ENCODE measurements at places on chromosomes 2 and 18.

- no peak for DNase-seq
Observed at GRCh38 chr18:44437603-44438002, 243.1 kb upstream of the SETBP1 start.

DNA sequence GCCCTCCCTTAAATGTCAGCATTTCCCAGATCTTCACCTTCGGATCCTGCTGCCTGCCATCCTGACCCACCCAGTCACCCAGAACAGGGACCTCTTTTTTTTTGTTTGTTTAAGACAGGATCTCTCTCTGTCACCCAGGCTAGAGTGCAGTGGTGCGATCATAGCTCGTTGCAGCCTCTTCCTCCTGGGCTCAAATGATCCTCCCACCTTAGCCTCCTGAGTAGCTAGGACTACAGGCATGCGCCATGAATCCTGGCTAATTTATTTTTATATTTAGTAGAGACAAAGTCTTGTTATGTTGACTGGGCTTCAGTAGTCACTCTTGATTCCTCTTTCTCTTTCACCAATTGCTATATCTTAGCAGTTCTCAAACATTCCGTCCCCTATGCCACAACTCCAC is 39.0 kb downstream of the INSIG2 start:
- DNase-seq = no peak

DNA sequence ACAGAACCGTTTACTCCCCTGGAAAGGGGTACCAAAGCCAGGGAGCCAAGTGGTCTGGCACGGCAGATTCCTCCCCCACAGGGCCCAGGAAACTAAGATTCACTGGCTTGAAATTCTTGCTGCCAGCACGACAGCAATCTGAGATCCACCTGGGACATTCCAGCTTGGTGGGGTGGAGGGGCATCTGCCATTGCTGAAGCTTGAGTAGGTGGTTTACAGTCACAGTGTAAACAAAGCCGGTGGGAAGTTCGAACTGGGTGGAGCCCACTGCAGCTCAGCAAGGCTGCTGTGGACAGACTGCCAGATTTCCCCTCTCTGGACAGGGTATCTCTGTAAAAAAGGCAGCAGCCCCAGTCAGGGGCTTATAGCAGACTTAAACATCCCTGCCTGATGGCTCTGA is 901.7 kb upstream of the LRRTM1 start:
- DNase-seq = no peak

DNA sequence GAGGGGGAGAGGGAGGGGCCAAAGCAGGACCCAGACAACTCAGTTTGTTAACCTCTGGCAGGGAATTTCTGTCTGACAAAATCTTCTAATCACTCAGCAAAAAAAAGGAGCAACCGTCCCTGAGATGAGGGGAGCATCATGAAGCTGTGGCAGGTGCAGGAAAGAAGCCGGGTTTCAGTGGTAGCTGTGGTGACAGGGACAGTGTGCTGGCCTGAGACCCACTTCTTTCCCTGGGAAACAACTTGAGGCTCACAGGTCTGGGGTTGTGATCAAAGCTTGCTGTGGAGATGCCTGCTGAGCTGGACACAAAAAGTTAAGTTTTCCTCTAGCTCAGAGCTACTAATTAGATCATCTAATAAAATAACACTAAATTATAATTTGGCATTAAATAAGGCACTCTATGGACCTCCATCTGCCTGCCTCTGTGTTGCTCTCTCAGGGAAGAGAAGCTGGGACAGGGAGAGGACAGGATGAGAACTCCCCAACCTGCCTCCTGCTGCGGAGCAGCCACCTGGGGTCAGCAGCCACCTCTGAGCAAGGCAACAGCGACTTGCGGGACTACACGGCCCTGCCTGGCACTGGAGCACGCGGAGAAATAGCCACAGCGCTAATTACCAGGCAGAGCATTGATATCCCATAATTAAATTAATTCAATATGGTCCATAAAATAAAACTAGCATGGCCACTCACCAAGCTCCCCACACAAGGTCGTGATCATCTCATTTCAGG is 104.6 kb upstream of the TEX51 start:
- no peak for DNase-seq

- peak; percentile 75 for DNase-seq
Observed at GRCh38 chr2:181457741-181458425, 697 bp downstream of the ITGA4 start.

DNA sequence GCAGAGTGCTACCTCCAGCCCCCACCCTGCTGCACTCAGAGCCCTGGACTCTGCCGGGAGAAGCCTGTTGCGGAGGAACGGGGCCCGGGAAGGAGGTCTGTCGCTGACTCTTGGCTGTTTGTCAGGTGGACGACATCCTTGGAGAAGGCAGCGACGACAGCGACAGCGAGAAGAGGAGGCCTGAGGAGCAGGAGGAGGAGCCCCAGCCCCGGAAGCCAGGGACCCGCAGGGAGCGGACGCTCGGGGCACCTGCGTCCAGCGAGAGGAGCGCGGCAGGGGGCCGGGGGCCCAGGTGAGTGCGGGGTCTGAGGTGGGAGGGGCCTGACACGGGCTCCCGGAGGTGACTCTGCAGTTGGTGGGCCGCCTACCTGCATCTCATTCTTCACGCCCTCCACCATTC is 56.6 kb downstream of the CTDP1 start:
- DNase-seq = no peak

DNA sequence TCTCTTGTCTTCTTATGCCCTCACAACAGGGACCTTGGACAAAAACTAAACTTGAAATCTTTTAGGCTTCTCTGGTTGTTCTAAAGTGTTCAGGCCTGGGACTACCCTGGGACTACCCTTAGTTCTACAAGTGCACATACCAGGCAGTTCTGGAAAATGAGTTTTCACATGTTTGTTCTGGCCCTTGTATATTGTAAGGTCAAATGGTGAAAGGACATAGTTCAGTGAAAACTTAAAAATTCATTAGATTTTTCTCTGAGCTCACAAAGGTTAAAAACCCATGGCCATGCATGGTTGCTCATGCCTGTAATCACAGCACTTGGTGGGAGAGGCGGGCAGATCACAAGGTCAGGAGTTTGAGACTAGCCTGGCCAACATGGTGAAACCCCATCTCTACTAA is 875.5 kb upstream of the FAM98A start:
- DNase-seq = no peak

DNA sequence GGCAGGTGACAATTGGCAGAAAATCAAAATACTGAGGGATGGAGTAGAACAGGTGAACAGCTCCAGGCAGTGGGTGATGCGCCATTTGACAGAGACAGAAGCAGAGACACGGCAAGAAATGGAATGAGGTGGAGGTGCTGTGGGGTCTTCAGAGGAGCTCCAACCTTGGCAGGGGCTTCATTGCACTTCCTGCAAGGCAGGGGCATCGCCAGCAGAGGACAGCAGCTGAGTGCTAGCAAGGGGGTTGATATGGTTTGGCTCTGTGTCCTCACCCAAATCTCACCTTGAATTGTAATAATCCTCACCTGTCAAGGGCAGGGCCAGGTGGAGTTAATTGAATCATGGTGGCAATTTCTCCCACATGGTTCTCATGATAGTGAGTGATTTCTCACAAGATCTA is 42.8 kb downstream of the CCDC68 start:
- DNase-seq = no peak

DNA sequence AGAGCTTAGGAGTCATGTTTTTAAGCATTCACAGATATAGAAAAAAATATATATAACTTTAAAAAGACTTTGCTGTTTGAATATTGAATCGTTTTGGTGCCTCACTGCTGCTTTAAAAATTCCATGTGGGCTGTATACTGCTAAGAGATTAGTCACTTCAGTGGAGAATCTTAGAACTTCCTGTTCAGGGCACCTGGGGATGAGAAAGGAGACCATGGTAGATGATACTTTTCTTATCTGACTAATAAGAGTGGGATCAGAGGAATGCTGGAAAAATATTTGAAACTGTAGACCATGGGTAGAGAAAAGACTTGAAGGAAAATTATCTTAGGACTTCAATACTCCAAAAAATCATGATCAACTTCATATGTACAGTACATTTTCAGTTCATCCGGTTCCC is 442.2 kb upstream of the SETBP1 start:
- DNase-seq = no peak

- DNase-seq = no peak
Observed at GRCh38 chr2:124482551-124482950, 457.5 kb downstream of the CNTNAP5 start.

GRCh38 chr18:34342960-34343359 is 118.2 kb upstream of the NOL4 start:
- no peak for DNase-seq

DNA sequence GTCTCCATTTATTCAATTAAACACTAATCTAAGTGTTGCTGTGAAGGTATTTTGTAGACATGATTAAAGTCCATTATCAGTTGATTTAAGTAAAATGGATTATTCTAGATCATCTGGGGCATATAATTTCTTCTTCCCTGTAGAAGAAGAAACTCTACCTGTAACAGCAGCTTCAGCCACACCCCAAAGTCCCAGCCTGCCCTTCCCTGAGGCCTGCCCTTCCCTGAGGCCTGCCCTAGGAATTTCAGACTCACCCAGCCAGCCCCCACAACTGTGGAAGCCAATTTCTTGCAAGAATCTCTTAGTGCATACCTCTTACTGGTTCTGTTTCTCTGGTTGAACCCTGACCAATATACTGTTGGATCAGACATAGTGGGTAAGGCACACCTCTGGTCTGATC is 13.4 kb upstream of the LAPTM4A start:
- no peak for DNase-seq

- no peak for DNase-seq
Observed at GRCh38 chr2:219724628-219725027, 97.2 kb downstream of the SLC4A3 start.

- DNase-seq = no peak
Observed at GRCh38 chr2:150376553-150377335, 110.7 kb downstream of the RND3 start.

- no peak for DNase-seq
Observed at GRCh38 chr2:75256485-75256884, 57.2 kb upstream of the TACR1 start.

- peak; percentile 72 for DNase-seq
Observed at GRCh38 chr2:218852911-218853667, 6.5 kb upstream of the WNT6 start.

GRCh38 chr2:191831410-191831994 is 15.4 kb downstream of the CAVIN2 start:
- peak; percentile 35 for DNase-seq

DNA sequence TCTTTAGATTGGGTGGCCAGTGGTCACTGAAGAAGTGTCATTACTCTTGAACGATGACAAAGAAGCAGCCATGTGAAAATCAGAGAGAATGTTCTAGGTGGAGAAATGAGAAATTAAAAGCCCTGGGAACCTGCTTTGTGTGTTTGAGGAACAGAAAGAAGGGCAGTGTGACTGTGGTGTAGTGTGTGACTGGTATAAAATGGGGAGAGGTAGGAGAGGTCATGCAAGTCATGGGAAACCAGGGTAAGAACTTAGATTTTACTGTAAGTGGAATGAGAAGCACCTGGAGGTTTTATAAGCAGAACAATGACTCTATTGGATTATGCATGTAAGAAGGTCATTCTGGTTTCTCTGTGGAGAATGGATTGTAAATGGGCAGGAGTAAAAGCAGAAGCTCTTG is 12.2 kb downstream of the ICOS start:
- DNase-seq = no peak

DNA sequence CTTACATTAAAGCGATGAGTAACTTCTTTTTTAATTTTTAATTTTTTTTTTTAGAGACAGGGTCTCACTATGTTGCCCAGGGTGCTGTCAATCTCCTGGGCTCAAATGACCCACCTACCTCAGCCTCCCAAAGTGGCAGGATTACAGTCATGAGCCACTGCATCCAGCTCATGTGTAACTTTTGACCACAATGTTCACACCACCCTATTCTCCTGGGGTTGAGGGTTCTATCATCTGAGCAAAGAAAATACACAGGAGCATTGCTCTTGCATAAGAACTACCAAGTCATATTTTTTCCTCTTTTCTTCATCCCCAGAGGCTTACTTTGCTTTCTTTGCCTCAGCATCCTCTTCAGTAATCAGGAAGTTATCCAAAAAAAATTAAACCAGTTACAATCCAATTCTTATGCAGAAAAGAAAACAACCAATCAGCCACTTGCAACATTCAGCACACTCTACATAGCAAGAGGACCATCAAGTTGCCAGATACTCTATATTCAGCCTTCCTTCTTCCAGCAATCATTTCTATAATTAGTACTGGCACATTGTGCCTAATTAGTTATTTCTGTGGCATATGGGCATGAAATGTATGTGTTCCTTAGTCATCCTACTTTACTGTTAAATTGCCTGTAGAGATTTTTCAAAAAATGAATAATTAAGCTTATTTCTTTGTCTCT is 345.6 kb downstream of the AKAIN1 start:
- no peak for DNase-seq

DNA sequence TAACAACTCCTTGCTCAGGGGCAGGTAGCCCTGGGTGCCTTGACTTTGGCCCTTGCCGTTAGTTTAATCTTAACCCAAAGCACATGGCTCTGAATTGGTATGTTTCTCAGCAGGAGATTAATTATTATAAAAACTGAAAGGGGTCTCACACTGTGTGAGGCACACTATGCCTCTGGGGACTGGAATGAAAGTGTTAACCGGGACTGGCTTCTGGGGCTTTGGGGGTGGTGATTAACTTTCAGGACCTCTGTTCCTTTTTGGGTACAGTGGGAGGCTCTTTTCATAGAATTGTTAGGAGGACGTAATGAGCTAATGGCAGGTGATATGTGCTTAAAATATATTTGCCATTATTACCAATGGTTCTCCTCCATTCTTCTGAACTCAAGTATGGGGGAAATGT is 5.1 kb downstream of the MERTK start:
- no peak for DNase-seq

- DNase-seq = peak; percentile 80
Observed at GRCh38 chr2:217789003-217789735, 213.6 kb downstream of the TNS1 start.

DNA sequence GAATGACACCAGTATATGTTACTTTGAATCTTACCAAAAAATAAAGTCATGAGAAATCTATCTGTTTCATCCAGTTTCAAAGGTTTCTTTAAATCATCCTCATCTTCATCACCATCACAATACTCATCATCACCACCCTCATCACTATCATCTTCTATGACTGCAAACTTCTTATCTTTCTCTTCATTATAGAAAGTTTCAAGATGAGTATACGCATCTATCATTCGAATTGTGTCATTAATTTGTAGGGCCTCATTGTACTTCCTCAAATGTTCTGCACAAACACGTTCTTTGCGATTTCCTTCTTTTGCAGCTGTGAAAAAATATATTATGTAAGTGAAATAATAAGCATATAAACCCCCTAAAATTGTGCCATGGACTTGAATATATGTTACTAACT is 34.1 kb upstream of the FAP start:
- no peak for DNase-seq

DNA sequence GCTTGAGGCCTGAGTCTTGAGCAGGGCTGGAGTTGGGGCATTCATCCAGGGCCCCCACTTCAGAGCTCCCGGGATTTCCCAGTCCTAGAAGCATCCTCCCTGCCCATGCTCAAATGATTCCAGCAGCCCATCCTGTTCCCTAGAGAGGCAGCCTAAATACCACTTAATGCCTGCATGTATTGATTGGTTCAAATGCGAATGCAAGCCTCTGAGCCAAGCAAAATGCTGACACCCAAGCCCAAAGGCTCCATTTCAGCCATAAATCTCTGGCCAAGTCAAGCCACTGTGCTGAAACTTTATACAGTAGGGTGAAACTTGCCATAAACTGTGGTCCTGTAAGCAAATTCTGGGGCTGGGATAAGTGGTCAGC is 279.8 kb downstream of the CLIP4 start:
- DNase-seq = no peak

Measured in KBM-7 (cell line).